ENCODE measurements at places on chromosomes 7 and 10.

DNA sequence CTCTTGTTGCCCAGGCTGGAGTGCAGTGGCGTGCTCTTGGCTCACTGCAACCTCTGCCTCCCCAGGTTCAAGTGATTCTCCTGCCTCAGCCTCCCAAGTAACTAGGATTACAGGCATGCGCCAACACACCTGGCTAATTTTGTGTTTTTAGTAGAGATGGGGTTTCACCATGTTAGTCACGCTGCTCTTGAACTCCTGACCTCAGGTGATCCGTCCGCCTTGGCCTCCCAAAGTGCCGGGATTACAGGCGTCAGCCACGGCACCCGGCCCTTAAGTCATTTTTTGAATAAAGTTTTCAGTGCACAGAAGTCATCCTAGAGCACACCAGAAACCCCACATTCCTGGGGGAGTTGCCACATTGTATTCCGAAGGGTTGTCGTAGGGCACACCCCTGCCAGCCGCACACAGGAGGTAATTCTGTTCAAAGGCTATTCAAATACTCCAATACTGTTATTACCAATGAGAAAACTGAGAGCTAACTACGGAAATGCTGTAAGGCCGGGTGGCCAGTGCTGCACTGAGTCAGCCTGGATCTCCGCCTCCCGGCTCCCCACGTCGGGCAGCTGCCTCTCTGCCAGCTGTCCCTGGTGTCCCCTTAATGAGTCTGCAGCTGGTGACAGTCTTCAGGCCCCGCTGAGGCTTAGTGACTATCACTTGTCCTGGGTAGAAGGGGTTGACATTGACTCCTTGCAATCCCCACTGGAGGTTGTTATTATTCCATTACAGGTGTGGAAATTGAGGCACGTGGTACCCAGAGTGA, 8.6 kb upstream of the RFC2 start:
- no peak for DNase-seq

- DNase-seq: no peak
These were observed 33.5 kb upstream of the RNF148 start for GRCh38 chr7:122736183-122736582.

DNA sequence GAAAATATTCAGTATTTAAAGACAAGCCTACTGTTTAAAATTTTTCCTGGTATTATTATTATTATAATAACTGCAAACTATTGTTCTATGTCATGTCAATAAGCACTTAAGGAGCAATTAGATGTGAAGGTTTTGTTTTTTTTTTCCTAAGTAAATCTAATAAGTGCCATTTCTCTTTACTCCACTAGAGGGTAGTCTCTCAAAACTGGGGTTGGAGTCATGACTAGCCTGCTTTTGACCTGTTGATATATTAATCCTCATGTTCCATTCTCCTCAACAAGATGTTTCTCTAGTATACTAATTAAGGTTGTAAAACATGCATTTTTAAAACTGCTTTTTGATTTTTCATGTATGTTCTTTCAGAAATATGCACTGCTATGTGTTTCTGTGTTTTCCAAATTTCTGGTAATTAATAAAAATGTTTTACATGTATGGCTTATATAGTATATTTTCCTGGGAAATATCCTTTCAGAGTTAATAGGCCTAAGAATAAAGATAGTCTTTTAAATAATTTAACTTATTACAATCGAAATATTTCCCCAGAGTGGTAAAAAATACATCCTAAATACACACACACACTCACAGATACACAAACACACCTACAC, 1.0 kb upstream of the LRRN3 start:
- no peak for DNase-seq

- DNase-seq: no peak
These were observed 38.1 kb upstream of the XPNPEP1 start for GRCh38 chr10:109961174-109962001.

GRCh38 chr10:10498781-10499180, 518.9 kb upstream of the CELF2 start:
- no peak for DNase-seq

GRCh38 chr7:70608229-70608628, 523.7 kb upstream of the GALNT17 start:
- no peak for DNase-seq

DNA sequence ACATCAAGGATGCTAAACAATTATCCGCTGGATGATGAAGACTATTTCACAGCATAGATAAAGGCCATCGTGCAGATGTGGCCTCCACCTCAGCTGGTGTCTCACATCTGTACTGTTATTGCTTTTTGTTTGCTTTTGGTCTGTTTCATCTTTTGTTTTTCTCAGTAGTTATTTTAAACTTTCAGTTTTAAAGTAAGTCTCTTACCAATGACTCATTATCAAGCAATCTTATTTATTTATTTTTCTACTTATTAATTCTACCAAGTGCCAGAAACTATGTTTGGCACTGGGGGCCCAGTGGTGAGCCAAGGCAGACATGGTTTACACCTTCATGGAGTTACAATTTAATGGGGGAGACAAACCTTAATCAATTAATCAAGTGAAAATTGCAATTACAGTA, 250.9 kb upstream of the TMEM72 start:
- no peak for DNase-seq

- peak; percentile 78 for DNase-seq
These were observed 116.8 kb downstream of the ABLIM1 start for GRCh38 chr10:114541081-114541796.

DNA sequence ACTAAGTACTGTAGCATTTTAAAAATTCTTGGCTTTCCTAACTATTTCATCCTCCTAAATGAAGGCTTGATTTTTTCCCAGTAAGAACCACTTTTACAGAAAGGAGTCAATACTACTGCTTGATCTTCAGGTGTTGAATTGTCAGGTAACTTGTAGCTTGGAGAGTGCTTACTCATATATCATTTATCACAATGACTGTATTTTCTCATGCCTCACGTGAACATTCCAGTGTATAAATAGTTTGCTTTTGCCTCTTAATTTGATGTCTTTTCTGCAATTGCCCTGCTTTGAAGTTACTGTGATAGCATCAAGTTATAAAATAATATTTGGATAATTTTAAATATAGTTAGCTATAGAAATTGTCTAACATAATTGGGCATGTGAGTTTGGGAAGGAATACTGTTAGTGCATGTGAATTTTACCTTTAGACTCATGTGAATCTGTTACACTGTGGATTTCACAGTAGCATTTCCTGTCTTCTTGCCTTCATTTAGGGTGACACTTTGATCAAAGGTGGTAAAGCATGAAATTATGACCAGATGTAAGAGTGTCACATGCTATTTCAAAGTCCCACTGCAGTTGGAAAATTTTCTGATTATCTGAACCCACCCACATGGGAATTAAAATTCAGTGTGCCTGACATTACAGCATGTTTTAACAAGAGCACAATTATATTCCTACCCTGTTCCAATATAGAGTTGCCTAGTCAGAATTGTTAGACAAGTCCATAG, 962.8 kb downstream of the DNAJB9 start:
- no peak for DNase-seq

GRCh38 chr7:5766321-5766761, 15.1 kb downstream of the RNF216 start:
- peak; percentile 20 for DNase-seq

DNA sequence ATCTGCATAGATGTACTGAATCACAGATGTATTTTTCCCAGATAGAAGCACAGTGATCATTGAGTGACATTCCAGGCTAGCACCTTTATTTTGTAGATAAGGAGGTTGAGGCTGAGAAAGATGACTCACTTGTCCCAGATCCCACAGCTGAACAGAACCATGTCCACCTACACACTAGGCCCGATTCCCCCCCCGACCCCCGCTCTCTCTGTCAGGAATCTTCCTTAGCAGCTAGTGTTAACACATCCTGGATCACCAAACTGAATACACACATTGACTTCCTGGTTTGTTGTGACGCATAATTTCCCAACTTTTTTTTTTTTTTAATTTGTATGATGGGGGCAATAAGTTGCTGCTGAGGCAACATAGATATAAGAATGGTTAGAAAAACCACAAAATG, 5.2 kb downstream of the SFMBT2 start:
- DNase-seq: no peak

- DNase-seq: no peak
These were observed 288.2 kb downstream of the MAGI2 start for GRCh38 chr7:79165225-79165624.

DNA sequence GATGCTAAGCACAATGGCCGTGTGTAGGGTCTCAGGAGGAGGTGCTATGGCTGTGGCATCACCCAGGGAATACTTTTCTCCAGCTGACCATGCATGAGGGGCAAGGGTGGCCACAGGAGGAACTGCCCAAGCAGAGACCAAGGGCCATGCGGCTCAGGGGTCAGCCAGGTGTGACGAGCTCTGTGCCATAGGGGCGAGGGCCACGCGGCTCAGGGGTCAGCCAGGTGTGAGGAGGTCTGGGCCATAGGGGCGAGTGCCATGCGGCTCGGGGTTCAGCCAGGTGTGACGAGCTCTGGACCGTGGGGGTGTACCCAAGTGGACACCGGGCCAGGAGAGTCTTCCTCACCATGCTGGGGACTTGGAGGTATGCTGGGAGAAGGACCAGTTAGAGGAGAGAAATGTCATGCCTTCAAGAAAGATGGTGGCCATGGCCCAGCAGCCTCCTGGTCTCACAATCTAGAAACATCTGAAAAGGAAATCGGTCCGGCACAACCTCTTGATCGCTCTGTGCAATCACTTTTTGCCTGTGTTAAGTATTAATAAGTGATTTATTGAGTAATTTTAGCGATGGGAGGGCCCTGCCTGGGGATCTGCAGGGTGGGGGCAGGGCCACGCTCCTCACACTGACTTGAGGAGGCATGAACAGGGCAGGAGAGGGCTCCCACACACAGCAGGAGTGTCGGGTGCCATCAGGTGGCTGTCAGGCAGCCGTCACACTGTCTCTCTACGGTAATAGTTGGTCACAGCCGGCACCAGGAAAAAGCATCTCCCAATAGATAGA, 265.0 kb downstream of the ADARB2 start:
- no peak for DNase-seq

- DNase-seq: no peak
These were observed 37.7 kb upstream of the LRGUK start for GRCh38 chr7:134089446-134089845.

DNA sequence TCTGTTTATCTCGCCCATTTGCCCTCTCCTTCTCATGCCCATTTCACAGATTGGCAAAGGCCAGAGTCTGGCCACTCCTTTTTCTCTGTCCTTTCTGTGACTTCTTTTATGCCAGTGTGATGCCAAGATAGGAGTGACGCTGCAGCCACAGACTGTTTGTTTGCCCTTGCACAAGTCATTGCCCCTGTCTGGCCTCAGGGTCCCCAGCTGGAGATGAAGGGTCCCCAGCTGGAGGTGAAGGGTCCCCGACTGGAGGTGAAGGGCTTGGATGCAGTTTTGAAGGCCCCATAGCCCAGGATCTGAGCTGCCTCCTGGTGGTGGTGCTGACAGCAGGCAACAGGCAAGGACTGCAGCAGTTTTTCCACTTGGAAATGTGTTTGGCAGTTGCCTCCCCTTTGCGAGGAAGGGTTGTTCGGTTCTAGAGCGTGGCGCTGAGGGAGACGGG, 50.8 kb upstream of the SLC29A3 start:
- no peak for DNase-seq

DNA sequence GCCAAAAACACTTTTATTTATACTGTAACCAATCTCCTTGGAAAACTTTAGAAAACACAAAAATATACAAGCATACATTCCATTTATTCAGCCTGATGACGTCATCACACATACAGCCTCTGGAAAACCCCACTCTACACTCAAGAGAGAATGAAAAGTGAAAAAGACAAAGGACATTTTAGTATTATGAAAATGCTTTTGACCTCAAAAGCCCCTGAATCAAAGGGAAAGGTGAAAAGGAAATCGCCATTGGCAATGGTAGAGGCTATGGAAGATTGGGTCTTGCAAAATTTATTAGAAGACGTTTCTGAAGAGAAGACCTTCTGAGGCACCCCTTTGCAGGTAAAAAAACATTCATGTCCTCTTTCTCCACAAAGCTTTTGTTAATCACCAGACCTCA, 82.9 kb upstream of the STRIP2 start:
- no peak for DNase-seq

DNA sequence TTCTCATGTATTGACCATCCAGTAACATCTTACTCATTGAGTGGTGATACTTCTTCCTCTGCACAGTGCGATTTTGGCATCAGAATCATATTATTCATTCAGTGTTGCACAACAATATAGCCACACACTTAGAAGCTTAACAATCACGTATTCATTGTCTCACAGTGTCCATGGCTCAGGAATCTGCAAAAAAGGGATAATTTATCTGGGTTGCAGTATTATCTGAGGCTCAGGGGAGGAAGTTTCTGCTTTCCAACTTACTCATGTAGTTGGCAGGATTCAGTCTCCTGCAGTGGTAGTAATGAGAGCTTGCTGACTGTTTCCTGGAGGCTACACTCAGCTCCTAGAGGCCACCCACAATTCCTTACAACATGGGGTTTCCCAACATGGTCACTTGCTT, 803.6 kb downstream of the SORCS1 start:
- DNase-seq: no peak

GRCh38 chr7:69696054-69696591, 97.8 kb downstream of the AUTS2 start:
- DNase-seq: no peak

DNA sequence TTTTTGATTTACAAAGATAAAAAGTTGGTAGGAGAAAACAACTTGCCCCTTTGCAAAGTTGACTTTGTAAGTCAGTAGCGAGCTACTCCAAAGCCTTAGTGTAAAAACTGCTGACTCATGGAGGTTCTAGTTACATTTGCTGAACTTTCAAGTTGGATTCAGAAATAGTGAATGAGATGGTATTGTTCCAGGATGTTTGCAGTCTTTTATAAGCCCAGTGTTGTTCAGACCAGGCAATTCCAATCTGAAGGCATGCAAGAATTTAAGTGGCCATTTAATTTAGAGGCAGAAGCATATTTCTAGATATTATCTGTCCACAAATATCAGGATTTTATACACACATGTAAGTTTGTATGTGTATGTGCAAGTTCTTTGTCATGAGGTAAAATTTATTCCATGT, 21.6 kb downstream of the TES start:
- no peak for DNase-seq

DNA sequence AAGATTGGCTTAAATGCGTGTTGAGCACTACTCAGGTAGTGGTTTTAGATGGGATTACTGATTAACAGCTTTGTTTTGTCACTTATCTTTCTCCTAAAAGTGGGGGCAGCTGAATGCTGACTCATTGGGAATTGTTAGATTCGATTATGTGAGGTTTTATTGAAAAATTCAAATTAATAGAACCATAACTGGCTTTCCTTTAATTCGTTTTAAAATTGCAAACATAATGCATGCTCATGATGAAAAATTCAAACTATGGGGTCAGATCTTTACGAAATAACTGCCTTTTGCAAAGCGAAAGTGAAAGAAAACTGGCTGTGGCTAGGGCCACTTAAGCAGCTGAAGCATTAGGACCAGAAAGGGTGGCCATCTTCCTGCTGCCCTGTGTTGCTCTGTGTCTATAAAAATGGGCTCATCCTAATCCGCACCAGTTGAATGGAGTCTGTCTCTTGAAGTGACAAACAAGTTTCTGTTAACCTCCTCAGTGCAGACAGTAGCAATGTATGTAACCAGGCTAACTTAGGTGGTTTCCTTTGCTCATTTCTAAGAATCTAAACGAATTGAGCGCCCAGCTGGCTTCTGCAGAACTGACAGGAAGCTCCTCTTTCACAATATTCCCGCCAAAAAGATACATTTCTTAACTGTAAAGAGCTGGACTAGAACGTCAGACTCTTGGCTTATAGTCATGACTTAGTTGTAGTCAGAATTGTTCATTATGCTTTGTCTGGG, 27.8 kb downstream of the DENND10 start:
- no peak for DNase-seq

Measured in activated CD8-positive, alpha-beta memory T cell treated with anti-CD3 and anti-CD28 coated beads, Interleukin-2, amount 50 U/mL, for 48 hours (primary cell).